ENCODE measurements at places on chromosomes 6 and 20. TPM values are rescaled to one million over a fixed set of nuclear protein-coding genes. Genes with fewer than 3 reads are reported as not detected.

- no peaks in the 10 kb centered on the region for H3K36me3 ChIP-seq
- H3K4me3 ChIP-seq: no peak overlapping the region
- DNase-seq: no peak
- H3K4me1 ChIP-seq: no peaks in the 10 kb centered on the region
- no peak overlapping the region for H3K27ac ChIP-seq
Observed at GRCh38 chr6:140827593-140827992, 1305.1 kb upstream of the GJE1 start.

- DNase-seq: no peak
- no peaks in the 10 kb centered on the region for H3K27me3 ChIP-seq
- H3K4me1 ChIP-seq: no peaks in the 10 kb centered on the region
- no peak overlapping the region for H3K4me3 ChIP-seq
- no peak overlapping the region for H3K27ac ChIP-seq
Observed at GRCh38 chr20:19706463-19706862, 51.6 kb upstream of the RIN2 start.

GRCh38 chr6:68059899-68060298 is 575.2 kb upstream of the ADGRB3 start:
- H3K36me3 ChIP-seq: no peaks in the 10 kb centered on the region
- DNase-seq: no peak
- no peak overlapping the region for H3K27ac ChIP-seq
- no peaks in the 10 kb centered on the region for H3K27me3 ChIP-seq
- H3K4me3 ChIP-seq: no peak overlapping the region

DNA sequence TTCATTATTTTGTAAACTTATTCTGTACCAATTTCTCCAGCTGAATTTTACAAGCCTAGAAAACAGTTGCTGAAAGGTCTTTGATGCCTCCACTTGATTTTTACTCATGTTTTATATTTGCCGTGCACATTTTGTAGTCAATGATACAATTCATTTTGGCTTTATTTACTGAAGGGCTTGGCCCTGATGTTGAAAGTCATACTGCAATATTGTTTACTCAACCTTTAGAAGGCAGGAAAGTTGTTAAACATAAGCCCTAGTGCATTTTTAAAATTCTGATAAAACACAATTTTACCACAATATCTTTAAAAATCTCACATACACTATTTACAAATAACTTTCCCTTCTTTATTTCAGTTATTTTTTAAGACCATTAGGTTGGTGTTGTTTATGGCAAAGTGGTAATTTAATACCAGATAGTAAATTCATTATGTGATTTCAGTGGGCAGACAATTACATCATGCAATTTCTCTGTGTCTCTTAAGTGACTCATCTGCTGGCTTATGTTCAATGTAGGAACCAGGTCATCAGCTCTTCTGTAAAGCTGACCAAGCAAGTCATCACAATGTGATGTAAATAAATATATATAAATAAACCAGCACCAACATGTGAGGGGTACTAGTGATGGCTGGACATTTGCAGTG is 121.1 kb upstream of the SLC35B3 start:
- H3K36me3 ChIP-seq: no peaks in the 10 kb centered on the region
- no peak for DNase-seq
- no peak overlapping the region for H3K4me3 ChIP-seq

DNA sequence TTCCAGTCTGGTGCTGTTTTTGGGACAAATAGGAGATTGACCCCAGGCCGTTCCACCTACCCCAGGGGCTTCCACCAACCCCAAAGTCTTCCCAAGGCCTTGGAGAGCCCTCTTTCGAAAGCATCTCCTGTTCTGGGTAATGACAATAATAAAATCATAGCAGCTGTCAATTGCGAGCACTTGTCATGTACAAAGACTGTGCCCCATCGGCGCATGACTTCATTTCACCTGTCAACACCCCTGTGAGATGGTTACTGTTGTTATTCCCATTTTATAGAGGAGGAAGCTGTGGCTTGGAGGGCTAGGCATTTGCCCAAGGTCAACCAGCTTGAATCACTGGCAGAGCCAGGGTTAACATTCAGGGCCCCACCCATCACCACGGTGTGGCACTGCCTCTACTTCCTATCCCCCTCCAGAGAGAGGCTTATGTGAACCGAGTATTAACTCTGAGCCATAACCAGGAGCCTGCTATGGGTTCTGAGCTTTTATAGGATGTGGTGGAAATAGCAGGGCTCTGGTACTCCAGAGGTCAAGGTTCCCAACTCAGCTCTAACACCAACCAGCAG is 51.2 kb downstream of the HNF4A start:
- no peaks in the 10 kb centered on the region for H3K4me1 ChIP-seq
- no peak for DNase-seq
- no peaks in the 10 kb centered on the region for H3K36me3 ChIP-seq
- no peak overlapping the region for H3K27ac ChIP-seq

DNA sequence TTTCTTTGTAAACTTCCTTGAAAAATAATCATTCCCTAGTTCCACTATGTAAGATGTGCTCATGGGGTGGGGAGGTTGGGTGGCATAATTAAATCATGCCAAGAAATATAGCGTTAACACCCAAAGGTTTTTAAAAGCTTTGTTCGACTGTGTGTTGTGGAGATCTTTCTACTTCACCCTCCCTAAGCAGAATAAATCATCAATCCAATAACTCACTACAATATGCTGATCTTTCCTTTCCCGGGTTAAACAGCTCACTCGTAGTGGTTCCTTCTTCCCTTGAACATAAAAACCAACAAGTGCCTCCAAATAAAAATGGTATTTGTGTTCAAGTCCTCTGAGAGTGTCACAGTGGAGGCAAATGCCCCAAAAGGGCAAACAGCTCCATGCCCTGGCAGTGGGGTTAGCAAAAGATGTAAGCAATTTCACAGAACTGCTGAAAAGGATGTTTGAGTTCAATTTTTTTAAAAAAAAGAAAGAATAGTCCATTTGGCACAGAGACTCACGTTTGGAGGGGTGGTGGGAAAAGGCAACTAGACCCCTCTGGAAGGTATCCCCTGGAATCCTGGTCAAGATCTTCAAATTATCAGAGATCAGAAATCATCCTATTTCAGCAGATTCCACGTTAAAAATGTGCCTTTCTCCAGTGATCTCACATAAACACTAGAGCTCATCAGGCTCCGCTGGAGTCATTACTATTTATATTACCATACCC is 99.1 kb downstream of the TFAP2A start:
- no peak overlapping the region for H3K27ac ChIP-seq
- no peak for DNase-seq
- no peaks in the 10 kb centered on the region for H3K4me1 ChIP-seq
- H3K4me3 ChIP-seq: no peak overlapping the region

GRCh38 chr6:108793516-108794251 is 54.5 kb upstream of the ARMC2 start:
- no peak for DNase-seq
- H3K27me3 ChIP-seq: no peaks in the 10 kb centered on the region
- no peaks in the 10 kb centered on the region for H3K36me3 ChIP-seq
- H3K4me3 ChIP-seq: no peak overlapping the region

DNA sequence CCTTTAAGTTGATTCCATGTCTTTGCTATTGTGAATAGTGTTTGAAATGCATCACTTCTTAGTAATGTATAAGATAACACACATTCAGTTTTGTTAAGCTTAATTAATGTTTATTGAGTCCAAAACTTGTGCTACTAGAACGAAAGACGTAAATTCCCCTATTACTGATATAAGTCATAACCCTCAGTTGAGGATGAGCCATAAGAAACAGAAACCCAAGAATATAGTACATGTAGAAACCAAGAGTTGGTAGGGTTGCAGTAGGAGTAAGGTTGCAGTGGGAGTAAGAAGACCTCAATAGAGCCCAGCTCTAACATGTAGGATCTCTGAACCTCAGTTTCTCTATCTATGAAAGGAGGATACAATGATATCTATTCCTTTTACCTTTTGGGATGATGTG is 19.3 kb downstream of the CITED2 start:
- H3K36me3 ChIP-seq: no peaks in the 10 kb centered on the region
- no peak for DNase-seq

- peak overlapping the region; percentile 41 for H3K27ac ChIP-seq
- H3K4me3 ChIP-seq: peak overlapping the region; percentile 83
- H3K36me3 ChIP-seq: no peaks in the 10 kb centered on the region
- peaks cover 29% of the 10 kb centered on the region for H3K4me1 ChIP-seq
Observed at GRCh38 chr6:34393191-34393965, 909 bp upstream of the NUDT3 start.

- no peak overlapping the region for H3K27ac ChIP-seq
- no peak overlapping the region for H3K4me3 ChIP-seq
- H3K27me3 ChIP-seq: no peaks in the 10 kb centered on the region
- H3K4me1 ChIP-seq: peaks cover 37% of the 10 kb centered on the region
- no peak for DNase-seq
- no peaks in the 10 kb centered on the region for H3K36me3 ChIP-seq
Observed at GRCh38 chr20:1618479-1618878, 1.3 kb downstream of the SIRPB1 start.

DNA sequence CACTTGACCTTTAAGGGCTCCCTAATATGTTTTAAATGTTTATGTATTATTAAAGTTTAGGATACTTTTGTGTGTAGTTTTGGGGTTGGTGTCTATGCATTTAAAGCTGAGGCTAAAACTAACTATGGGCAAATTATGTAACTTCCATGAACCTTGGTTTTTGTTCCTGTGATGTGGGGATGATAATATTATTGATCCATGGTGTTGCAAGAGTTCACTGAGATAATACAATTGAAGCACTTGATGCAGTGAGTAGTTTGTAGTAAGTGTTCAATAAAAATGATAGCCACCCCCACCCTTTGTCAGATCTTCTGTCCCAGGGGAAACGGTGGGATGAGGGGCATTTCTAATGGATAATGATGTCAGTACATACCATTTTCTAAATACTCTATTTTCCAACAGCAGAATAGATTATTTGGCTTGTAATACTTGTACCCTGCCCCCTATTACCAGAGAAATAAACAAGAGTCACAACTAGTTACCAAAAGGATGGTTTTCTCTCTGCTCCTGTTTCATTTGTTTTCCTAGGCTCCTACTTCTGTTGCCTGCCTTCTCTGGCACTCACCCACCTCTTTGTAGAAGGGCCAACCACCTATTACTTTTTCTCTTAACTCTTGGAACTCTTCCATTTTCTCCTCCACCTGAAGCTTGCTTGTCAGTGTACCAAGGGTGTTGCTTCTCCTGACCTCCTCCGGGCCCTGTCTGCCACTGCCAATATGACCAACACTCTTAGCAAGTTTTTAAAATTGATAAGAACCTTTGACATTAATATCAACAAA is 97.9 kb downstream of the RCAN2 start:
- no peak overlapping the region for H3K4me3 ChIP-seq
- DNase-seq: no peak
- H3K4me1 ChIP-seq: no peaks in the 10 kb centered on the region
- no peak overlapping the region for H3K27ac ChIP-seq

- H3K27me3 ChIP-seq: peaks cover 2% of the 10 kb centered on the region
- H3K4me1 ChIP-seq: no peaks in the 10 kb centered on the region
- no peaks in the 10 kb centered on the region for H3K36me3 ChIP-seq
- H3K4me3 ChIP-seq: no peak overlapping the region
- H3K27ac ChIP-seq: no peak overlapping the region
Observed at GRCh38 chr20:61816606-61817460, 248.8 kb downstream of the TAF4 start.

DNA sequence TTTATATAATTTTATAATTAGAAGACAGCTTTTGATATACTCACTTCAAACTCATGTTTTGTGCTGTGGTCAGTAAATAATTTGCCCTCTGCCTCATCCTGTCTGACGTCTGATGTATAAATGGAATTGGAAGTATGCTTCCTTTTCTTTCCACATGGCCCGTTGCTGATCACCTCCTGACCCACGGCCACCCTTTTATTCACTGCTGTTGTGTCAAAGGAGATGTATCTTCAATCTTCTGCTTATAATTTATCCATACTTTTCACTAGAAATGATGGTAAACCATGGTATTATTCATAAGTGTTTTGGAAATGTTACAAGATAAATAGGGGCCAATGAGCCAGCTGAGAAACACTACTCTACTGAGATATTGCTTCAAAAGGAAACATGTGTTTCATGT is 841.8 kb downstream of the PHF3 start:
- no peak overlapping the region for H3K4me3 ChIP-seq
- no peak overlapping the region for H3K27ac ChIP-seq
- no peak for DNase-seq
- no peaks in the 10 kb centered on the region for H3K4me1 ChIP-seq

DNA sequence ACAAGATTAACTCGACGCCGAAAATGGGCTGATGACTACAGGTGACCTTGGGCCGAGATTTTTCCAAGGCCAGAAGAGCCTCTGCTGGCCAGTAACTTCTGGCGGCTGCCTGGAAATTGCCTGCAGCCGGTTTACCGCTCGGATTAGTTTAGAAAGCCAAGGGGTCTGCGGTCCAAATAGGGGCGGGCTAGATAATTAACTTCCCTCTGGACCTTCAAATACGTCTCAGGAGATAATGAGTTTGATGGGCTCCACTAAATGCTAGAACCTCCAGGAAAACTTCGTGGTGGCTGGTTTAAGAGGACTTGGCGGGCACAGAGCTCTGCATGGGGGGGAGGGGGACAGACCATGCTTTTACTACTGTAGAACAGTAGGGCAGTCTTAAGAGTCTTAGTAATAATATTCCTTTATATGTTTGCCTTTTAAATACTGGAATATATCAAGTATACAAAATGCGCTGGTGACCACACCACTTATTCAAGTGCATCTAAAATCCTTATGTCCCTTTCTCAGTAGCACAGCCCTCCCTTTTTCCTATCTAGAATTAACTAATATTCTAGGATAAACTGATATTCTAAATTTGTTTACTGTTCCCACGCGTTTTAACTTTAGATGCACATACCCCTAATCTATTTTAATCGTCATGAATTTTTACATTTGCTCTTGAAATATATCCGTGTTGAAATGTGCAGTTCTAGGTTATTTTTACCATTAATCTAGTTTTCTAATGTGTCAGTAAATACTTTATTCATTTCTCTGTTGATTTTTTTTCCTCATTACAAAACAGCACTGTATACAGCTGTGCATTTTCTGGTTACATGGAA is 107.5 kb upstream of the PRSS16 start:
- peaks cover 13% of the 10 kb centered on the region for H3K4me1 ChIP-seq
- H3K27me3 ChIP-seq: no peaks in the 10 kb centered on the region
- no peaks in the 10 kb centered on the region for H3K36me3 ChIP-seq
- H3K27ac ChIP-seq: peak overlapping the region; percentile 90

DNA sequence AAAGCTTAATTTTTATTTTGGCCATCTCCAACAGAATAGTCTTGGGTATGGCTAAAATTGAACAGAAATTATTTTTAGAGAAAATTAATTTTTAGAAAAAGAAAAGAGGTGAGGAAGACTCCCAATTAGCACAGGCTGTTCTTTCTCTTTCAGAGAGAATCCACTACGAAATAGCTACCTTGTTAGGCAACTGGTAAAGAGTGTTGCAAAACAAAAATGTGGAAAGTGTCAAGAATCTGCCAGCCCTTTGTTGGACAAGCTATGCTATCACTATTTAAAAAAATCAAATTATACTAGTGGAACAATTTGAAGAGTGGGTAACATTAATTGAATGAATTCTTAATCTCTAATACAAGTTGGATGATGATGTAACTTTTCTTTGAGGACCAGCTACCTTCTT is 19.2 kb upstream of the ZSCAN9 start:
- H3K27me3 ChIP-seq: peaks cover 51% of the 10 kb centered on the region
- no peaks in the 10 kb centered on the region for H3K36me3 ChIP-seq
- H3K4me3 ChIP-seq: no peak overlapping the region
- H3K27ac ChIP-seq: no peak overlapping the region

- H3K36me3 ChIP-seq: peaks cover 38% of the 10 kb centered on the region
- H3K4me1 ChIP-seq: no peaks in the 10 kb centered on the region
- H3K27me3 ChIP-seq: no peaks in the 10 kb centered on the region
- DNase-seq: no peak
- no peak overlapping the region for H3K27ac ChIP-seq
- no peak overlapping the region for H3K4me3 ChIP-seq
Observed at GRCh38 chr6:44105993-44106740, 21.1 kb downstream of the MRPL14 start.

The PLEKHG1 gene
- 1.8 TPM for total RNA-seq

The MEI4 gene
- total RNA-seq: not detected

The CYP21A2 gene
- 0.17 TPM for total RNA-seq

The SAMD5 gene
- total RNA-seq: not detected

The CDSN gene
- not detected for total RNA-seq

The TMEM170B gene
- total RNA-seq: 1.9 TPM

The AVP gene
- total RNA-seq: 0.47 TPM

The MOG gene
- not detected for total RNA-seq

All from CD4-positive, alpha-beta T cell (primary cell).